ENCODE measurements at places on chromosomes 12 and 14.

DNA sequence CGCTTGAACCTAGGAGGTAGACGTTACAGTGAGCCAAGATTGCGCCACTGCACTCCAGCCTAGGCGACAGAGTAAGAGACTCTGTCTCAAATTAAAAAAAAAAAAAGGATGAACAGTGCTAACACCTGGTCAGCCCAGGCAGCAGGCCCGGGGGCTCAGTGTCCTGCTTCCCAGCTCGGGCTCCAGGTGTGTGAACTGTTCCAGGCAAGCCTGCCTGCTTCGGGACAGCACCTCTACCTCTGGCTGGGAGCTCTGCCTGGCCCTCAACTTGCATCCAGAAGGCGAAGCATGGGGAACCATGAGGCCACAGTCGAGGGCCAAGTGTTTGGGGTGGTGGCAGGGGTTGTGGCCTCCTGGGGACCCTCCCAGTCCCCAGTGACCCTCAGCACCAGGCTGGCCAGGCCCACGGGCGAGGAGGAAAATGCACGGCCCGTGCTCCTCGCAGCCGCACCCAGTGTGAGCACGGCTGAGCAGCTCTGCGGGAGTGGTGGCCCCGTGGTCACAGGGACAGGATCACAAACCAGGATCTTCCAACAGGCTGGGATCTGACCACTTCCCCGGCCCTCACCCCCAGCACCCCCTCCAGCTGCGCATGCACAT is 15.5 kb downstream of the CDCA4 start:
- DNase-seq: no peak

DNA sequence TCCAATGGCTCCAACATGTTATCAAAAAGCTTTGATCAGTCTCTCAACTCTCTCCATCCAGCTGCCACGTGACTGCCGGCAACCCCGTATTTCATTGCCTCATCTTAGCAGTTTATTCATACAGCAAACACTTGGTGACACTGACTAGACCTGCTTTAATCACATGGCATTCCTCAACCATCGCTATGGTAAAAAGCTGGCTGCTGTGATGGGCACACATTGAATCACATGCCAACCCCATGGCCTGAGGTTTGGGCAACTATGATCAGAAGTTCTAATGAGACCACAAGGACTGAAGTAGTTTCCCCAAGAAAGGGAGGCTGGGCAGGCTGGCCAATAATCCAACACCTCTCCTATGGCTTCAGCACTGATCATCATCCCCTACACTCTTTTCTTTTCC is 40.6 kb upstream of the TAS2R42 start:
- no peak for DNase-seq

DNA sequence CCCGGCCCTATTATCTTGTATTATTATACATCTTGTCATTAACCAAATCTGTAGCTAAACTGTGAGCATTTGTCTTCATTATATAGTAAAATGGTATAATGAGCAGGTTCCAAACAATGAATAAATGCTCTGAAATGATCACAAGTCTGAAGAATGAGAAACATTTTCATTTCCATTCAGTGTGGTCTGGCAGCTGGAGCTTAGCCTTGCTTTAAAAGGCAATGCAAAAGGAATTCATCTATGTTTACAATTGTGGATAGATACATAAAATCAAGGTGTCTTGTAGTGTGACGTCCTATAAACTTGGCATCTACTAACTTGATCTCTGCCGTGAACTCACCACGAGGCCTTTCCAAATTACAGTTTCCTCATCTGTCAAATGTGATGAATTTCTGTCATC is 168.3 kb downstream of the RMST start:
- DNase-seq: no peak

GRCh38 chr12:6049587-6049986 is 74.9 kb downstream of the VWF start:
- DNase-seq: no peak

GRCh38 chr14:81766321-81766915 is 232.8 kb upstream of the SEL1L start:
- DNase-seq: no peak

- DNase-seq: no peak
Observed at GRCh38 chr14:53354336-53354735, 201.2 kb upstream of the DDHD1 start.

DNA sequence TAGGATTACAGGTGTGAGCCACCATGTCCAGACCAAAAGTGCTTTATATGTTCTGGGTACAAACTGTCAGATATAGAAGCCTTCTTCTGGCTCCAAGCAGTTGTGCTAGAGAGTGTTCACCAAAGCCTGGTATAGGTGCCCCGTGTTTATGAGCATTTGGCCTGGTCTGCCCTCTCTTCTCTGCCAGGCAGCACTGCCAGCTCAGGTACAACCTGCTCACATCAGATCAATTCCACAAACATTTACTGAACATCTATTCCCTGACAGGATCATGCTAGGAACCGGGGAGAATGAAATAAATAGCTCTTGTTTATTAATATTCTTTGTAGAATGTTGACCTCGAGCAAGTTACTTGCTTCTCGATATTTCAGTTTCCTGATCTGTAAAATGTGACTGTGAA is 20.0 kb upstream of the SOCS2 start:
- no peak for DNase-seq

GRCh38 chr12:24143928-24144327 is 194.5 kb upstream of the SOX5 start:
- DNase-seq: no peak

GRCh38 chr12:49537231-49537751 is 1.5 kb upstream of the KCNH3 start:
- DNase-seq: no peak

GRCh38 chr14:24232121-24232644 is at the start of gene NEDD8:
Gene NEDD8, minus strand, starts transcription at chr14:24232367. Its CDS starts 100 bp downstream, at chr14:24232267.
- DNase-seq: peak; percentile 82

- no peak for DNase-seq
Observed at GRCh38 chr14:50116966-50117365, 594 bp upstream of the VCPKMT start.

GRCh38 chr14:55881577-55882241 is 236.5 kb upstream of the PELI2 start:
- DNase-seq: no peak

DNA sequence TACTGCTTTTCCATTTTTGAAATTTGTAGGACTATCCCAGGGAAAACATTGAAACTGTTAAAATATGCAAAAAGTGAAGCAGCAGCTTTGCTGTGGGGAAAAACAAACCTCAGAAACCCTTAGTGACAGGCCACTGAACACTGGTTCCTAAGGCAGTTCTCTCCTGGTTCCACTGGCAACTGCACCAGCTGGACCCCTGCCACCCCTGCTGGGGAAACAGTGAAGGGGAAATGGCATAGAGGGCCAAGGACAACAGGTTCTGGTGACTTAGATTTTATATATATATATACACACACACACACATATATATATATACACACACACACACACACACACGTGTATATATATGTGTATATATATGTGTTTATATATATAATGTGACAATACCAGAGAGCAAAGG is 16.2 kb upstream of the KRT7 start:
- no peak for DNase-seq

DNA sequence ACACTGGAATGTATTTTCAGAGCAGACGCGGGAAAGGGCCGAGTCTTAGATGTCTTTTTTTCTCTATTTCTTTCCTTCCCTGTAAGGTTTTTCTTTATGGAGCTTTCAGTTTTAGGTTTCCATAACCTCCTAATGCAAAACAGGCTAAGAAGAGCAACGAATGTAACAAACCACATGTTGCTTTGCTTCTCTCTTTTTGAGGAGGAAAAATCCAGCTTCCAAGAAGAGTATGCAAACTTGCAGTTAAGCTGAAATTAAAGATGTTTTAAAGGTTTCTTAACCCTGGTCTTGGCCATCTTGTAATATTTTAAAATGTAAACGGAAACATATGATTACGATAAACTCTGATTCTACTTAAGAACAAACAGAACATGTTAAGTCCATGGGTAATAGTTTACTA is 86.9 kb downstream of the PRICKLE1 start:
- DNase-seq: no peak

GRCh38 chr12:17159506-17160300 is 553.7 kb upstream of the LMO3 start:
- no peak for DNase-seq

GRCh38 chr12:61871485-61871810 is 388.8 kb upstream of the USP15 start:
- DNase-seq: no peak

DNA sequence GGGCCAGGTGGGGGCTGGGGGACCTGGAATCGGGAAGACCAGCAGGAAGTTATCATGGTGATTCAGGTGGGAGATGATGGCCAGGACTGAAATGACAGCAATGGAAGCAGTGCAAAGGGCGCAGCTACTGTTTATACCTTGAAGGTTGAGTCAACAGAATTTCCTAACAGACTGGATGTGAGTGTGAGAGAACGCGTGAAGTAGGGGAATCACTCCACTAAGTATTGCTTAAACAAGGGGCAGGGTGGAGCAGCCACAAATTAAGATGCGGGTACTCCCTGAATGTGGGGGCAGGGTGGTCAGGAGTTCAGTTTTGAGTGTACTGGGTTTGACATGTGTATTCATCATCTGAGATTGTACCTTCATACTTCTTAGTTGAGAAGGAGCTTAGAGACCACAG is 45.1 kb downstream of the MYF5 start:
- no peak for DNase-seq

- DNase-seq: no peak
Observed at GRCh38 chr14:90658541-90658967, 157.7 kb downstream of the TTC7B start.

DNA sequence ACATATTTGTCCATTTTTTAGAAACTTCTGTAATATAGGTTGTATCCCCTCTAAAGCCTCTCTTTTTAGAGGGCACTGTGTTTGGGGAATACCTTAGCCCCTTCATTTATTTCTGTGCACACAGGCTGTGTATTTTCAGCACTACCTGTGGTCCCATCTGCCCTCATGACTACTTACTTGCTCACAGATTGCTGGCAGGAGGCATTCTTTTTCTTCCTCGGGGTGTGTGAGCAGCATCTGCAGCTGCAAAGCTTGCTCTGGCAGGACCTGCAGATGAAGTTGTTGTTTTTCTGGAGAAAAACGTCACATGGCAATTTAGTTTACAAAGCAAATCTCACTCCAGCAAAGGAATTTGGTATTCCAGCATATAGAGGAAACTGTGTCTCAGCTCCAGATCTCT is 24.3 kb downstream of the ANG start:
- DNase-seq: no peak

- no peak for DNase-seq
Observed at GRCh38 chr12:120131116-120131515, 14.6 kb upstream of the RAB35 start.

DNA sequence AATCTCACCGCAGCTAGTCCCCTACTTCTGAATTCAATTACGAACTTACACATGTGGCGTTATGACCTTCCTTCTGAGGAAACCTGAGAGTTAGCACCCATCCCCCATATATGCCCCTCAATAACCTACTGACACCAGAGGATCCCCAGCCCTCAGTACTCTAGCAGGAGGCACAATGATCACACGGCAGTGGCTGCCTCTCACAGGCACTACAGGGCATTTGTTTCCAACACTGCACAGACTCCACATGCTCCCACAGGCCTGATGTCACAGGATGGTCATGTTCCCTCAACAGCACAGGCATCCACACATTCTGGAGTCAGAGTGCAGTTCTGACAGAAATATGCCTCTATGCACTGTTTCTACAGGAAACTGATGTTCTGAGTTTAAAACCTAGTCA is 17.4 kb downstream of the PPP1CC start:
- DNase-seq: no peak

DNA sequence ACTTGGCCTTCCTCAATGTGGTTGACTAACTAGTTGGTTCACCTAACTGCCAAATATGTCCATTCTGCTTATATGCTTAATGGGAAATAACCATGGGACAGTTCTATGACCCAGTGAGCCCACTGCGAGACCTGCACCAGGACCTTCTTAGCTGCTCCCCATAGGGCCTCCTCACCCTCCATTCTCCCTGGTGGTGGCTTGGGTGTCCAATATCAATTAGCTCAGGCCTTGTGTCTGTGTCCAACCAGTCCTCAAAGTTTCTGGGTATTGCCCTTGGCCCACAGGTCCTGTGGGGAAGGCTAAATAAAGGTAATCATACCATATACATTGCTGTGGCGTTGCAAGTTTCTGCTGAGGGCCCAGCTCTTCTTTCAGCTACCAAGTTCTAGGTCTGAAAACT is 228.2 kb downstream of the PCNX1 start:
- no peak for DNase-seq

DNA sequence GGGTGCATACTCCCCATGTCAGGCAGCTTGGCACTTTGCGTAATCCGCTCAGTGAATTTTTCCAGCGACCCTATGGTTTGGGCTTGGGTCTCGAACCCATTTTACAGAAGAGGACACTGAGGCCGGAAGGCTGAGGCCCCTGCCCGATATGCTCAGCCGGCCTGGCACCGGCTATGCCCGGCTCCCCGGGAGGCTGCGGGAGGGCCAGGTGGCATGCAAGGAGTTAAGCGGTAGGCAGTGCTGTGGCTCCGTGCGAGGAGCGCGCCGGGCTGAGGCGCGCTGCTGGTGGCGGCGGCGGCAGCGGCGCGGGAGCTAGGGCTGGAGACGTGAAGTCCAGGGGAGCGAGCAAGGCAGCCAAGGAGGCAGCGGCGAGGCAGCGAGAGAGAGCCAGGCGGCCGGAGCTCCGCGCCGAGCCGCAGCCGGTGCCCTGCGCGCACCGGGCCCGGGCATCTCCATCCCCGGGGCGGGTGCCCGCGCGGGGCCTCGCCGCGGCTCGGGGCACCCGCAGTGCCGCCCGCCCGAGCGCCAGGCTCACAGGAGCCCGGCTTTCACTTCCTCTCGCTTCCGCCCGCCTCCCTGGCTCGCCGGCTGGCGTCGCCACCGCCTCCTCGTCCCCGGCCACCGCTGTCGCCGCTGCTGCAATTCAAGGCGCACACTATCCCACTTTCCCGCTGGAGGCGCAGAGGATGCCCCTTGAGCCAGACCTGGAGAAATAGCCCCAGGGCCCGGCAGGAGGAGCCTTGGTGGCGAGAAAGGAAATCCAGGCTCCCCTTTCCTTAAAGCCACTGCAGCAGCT is at the start of gene WSCD2:
Gene WSCD2, plus strand, starts transcription at position 272 of the 796 bp plus-strand sequence. CDS start 66,545 bp downstream, outside the sequence.
- peak; percentile 70 for DNase-seq

DNA sequence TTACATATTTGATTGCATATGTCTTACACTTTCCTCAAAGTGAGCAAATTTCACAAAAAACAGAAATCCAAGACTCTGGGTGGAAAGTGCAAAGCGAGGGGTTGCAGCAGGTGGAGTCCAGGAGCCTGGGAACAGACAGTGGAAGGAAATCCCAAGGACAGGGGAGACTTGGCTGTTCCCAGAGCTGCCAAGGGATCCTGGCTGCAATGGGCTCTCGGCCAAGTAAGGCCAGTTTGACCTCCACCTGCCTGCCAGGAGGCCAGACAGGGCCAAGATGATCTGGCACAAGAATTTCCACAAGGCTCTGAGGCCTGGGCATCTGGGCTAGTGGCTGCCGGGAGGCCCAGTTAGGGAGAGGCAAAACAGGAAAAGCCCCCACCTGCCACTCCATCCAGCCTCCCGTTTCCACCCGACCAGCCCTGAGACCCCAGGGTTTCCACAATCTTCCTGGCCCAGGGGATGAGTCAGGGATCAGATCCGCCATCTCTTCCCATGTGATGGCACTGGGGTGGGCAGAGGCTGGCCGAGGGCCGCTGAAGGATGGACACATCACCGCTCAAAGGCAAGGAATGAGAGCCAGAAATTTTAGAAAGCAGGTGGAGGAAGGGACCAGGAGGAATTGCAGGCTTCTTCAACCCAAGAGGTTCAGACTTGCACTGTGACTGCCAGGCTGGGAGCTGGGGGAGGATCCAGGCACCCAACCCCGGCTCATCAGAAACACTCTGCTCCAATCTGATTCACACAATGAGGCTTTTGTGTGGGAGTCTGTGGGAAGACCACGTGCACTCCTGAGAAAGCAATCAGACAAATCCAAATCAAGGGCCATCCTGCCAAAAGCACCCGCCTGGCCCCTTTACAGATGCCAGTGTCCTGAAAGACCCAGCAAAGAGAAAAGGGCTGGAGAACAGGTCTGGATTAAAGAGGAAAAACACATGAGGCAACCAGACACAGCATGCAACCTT is 16.3 kb downstream of the SCARB1 start:
- DNase-seq: no peak
